ENCODE measurements at places on chromosomes 6 and 20.

GRCh38 chr6:81763051-81763450 is 10.6 kb upstream of the TENT5A start:
- no peak for DNase-seq

DNA sequence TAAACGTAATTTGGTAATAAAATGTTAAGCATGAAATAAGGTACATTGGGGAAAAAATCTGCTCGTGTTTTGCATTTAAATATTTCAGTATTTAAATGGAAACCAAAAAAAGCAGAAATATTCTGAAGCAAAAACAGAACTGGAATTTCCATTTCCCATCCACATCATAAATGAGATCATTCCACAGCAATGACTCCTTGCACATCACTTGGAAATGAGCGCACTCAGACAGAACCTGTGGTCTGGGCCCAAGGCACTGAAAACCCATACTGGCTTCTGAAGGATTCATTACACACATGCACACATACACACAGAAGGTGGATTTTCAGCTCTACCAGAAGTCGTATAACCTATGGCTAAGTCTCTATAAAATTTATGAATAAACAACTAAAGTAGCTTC is 174.8 kb downstream of the IBTK start:
- no peak for DNase-seq

- no peak for DNase-seq
Observed at GRCh38 chr6:57089265-57089664, 723 bp upstream of the ZNF451 start.

DNA sequence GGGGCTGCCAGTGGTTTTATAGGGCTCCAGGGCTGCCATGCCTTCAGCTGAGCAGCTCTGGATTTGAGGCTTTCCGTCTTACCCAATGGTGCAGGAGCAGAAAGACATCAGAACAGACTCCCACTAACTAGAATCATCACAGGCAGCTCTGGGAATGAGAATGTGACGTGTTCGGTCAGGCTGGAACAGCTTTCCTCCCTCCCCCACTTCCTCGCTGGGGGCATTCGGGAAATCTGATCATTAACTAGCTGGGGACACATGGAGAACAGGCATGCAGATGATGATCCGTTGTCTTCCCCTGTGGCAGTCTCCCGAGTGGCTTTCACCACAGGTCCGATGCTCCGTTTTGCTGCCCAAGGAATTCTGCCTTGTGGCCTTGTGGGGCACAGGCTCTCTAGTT is 5.5 kb upstream of the MTG2 start:
- no peak for DNase-seq

- peak; percentile 84 for DNase-seq
Observed at GRCh38 chr6:37171970-37172812, 2.2 kb downstream of the PIM1 start.

DNA sequence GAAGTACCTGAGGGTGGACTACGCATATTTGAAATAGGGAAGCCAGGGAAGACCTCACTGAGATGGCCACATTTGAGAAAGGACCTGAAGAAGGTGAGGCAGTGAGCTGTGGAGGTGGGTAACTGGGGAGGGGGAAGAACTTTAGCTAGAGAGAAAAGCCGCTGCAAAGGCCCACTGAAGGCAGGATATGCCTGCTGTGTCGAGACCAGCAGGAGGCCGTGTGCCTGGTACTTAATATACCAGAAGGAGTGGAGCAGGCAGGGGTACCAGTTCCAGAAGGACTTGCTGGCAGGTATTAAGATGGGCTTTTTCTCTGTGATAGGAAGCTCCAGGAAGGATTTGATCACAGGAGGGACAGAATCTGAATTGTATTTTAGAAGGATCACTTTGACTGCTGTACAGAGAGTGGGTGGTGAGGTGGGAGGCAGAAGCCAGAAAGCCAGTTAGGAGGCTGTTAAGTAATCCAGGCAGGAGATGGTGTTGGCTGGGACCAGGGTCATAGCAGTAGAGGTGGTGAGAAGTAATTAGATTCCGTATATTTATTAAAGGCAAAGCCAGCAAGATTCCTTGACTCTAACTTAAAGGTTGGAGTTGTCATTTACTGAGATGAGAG is 54.2 kb upstream of the FANCE start:
- no peak for DNase-seq

- no peak for DNase-seq
Observed at GRCh38 chr6:127201321-127201720, 65.3 kb upstream of the RNF146 start.

DNA sequence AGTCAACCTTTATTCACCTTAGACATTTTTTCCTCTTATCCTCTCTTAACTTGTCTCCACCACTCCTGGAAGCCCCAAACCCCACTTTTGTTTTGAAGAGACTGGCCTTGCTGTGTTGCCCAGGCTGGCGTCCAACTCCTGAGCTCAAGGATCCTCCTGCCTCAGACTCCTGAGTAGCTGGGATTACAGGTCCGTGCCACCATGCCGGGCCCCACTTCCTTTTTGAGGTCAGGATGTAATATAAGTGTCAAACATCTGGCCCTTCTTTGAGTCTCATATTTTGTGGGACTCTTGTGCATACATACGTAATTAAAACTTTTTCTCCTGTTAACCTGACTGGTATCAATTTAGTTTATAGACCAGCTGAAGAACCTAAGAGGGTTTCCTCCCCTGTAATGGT is 1.4 kb upstream of the CDK19 start:
- peak; percentile 32 for DNase-seq

DNA sequence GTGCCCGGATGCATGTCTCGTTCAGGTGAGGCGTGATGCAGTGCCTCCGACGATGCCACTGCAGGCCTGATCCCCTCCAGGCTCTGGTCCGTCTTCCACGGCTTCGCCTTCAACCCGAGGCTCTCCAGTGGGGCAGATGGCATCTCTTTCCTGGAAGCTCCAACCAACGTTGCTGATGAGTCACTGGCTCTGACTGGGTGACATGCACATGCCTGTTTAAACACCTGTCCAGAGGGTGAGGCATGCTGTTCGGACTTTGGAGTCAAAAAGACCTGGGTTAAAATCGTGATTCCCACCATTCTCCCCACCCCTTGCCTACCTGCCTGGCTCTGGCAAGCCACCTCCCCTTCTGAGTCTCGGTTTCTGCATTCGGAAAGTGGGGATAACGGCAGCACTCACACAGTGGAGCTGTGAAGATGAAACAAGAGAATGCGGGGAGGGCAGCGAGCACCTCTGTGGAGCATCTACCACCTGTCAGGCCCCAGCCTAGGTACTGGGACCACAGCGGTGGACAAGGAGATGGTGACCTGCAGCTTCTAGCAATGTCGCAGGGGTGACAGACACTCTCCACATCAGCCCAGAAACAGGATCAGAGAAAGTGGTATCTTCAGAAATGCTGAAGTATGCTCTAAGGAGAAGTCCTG is 8.5 kb upstream of the EDN3 start:
- DNase-seq: no peak

DNA sequence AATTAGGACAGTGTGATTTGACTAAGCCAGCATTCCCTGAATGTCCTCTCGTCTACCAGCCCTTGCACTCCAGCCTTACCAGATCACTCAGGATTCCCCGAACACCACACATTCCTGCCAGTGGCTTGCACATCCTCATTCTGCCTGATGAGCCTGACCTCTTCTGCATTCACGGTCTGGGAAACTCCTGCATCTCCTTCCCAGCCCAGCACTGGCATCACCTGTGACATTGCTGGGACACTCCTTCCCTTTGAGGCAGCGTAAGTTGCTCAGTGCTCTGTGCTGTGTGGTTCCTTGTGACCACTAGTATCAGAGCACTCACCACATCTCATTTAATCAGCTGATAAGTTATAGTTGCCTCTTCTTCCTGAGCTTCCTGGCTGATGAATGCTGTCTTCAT is 17.3 kb downstream of the NCOA7 start:
- no peak for DNase-seq

GRCh38 chr20:59135093-59135492 is 28.5 kb upstream of the ZNF831 start:
- no peak for DNase-seq

DNA sequence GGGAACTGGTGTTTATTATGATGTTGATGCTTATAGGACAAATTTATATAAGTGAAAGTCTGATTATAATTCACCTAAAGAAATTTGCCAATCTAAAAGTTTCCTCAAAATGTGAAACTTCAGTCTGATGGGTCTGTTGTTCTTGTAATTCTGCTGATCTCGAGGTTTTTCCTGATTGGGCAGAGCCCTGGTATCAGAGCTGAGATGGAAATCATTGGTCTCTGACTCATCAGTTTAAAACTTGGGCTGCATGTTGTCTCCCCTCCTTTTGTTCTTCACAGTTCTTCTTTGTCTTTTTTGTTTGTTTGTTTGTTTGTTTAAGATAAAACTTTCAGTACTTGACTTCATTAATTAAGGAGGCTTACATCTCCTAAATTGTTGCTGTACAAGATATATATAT is 5.9 kb downstream of the SMAP1 start:
- no peak for DNase-seq

- DNase-seq: peak; percentile 72
Observed at GRCh38 chr20:60589623-60590022, 631.4 kb downstream of the CDH26 start.

GRCh38 chr6:96110878-96111277 is 95.1 kb downstream of the FUT9 start:
- DNase-seq: no peak

DNA sequence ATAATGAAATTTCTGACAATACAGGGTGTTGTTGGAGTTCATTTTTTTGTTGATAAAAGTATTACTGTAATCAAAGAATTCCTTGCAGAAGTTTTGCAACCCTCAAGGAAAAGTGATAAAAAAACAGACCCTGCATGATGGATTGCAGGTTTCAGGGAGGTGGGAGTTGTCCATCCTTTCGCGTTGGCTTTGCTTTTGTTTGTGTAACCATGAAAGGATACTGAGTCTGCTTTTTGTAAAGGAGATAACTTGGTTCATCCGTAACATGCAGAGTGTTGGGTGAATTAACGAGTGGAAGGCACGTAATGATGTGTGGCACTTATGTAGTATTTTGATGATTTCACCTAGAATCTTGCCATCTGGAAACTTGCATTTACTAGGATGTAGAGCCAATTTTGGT is 23.6 kb downstream of the FOXO3 start:
- no peak for DNase-seq

- DNase-seq: peak; percentile 8
Observed at GRCh38 chr6:14075095-14075503, 42.5 kb upstream of the CD83 start.

DNA sequence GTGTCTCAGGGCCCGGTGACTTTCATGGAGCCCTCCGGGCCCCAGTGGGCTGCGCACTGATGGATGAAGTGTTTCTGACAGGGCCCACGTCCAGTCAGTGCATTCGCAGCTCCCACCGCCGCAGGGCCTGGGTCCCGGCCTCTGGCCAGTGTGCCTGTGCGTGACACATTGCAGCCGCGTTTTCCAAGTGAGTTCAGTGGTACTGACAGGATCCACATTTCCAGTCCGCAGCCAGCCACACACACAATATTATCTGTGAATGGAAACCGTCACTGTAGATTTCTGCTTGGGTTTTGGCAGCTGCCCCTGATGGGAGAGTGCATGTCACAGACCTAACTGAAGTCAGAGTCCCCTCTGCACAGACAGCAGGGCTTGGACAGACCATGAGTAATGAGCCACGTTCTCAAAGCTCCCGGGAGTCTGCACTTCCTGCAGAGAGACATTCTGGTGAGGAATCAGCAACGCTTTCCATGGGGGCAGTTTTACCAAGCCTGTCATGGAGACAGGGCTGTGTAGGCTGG is 171.4 kb downstream of the MYLK4 start:
- no peak for DNase-seq

DNA sequence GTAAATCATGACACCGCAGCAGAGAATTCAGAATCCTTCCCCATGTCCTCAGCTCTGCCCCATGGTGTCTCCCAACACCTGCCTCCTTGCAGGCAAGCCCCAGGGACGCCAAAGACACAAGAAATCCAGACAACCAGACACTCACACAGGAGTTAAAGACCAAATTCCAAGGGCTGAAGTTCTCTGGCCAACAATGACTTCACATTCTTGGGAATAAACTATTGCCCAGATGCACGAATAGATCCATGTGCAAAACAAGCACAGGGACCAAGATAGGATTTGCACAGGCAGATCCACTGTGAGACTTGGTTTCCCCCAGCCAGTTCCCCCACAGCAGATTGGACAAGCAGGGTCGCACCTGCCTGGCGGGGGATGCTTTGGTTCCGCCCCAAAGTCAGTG is 246.7 kb downstream of the SOD2 start:
- DNase-seq: no peak

GRCh38 chr20:44856442-44856841 is 29.1 kb upstream of the YWHAB start:
- no peak for DNase-seq
